Natural killer cell treated with Interleukin-12 subunit alpha and Interleukin-12 subunit beta and Interleukin-15 and Interleukin-18, amount 100 ng/mL, for 72 hours (primary cell): ENCODE measurements at places on chromosomes 6 and 20. TPM values are rescaled to one million over a fixed set of nuclear protein-coding genes. Genes with fewer than 3 reads are reported as not detected.
A peak's percentile ranks its signal among the peaks of the same experiment; 100 is the strongest.

Gene NRN1
- 2.0 TPM for total RNA-seq

Gene PHACTR1
- total RNA-seq = 0.14 TPM

Gene PGBD1
- 2.6 TPM for total RNA-seq

Gene TFAP2A
- total RNA-seq = 0.31 TPM

Gene SUMO4
- 23.2 TPM for total RNA-seq

GRCh38 chr6:130229645-130230044 lies 6.9 kb upstream of the SAMD3 start:
- H3K4me1 ChIP-seq = peaks cover 13% of the 10 kb centered on the region
- no peak overlapping the region for H3K27ac ChIP-seq
- peaks cover 5% of the 10 kb centered on the region for H3K36me3 ChIP-seq
- peak overlapping the region; percentile 51 for H3K4me3 ChIP-seq
- no peaks in the 10 kb centered on the region for H3K27me3 ChIP-seq

- H3K27me3 ChIP-seq = no peaks in the 10 kb centered on the region
- H3K27ac ChIP-seq = peak overlapping the region; percentile 10
- H3K36me3 ChIP-seq = no peaks in the 10 kb centered on the region
- DNase-seq = no peak
- H3K4me1 ChIP-seq = peaks cover 21% of the 10 kb centered on the region
Observed at GRCh38 chr6:34638834-34639736, 57.5 kb downstream of the ILRUN start.

DNA sequence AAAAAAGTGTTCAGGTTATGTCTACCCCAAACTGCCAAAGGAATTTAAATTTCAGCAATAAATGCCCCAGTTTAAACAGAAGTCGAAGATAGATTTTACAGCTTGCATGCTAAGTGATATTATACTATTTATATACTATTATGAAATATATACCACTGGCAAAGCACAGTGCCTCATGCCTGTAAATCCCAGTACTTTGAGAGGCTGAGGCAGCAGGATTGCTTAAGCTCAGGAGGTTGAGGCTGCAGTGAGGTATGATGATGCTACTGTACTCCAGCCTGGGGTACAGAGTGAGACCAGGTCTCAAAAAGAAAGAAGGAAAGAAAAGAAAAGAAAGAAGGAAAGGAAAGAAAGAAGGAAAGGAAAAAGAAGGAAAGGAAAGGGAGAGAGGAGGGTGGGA lies 102.1 kb downstream of the MTFR2 start:
- H3K27ac ChIP-seq = no peak overlapping the region
- no peaks in the 10 kb centered on the region for H3K36me3 ChIP-seq
- DNase-seq = no peak
- no peak overlapping the region for H3K4me3 ChIP-seq

DNA sequence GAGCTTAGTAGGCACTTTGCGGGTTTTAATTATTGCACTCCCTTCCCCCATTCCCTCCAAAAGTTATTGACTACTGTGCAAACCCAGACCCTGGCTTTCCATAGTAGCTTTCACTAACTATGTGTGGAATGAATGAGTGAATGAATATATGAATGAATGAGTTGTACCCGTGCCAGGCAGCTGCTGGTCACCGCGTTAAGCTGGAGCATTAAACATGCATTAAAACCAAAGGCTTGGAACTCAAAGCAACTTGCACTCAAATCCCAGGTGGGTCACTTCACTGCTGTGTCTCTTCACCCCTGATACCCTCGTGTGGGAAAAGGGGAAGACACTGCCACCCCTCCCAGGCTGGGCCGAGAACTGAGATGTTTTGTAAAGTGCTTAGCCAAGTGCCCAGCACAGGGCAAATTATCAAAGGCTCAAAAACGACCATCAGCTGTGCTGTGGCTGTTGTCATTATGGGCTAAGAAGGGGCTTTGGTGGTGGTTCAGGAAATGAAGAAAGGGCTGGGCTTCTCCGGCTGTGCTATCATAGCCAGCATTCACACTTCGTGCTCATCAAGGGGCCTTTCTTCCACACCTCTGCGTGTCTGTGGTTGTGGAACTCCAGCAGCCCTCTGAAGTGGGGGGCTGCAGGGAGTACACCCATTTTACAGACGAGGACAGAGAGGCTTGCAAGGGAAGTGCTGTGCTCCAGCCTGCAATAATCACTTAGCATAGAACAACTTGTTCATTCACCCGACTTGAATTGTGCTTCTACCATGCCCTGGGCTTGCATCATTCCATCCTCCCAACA lies 60.2 kb upstream of the STX16 start:
- peaks cover 3% of the 10 kb centered on the region for H3K4me1 ChIP-seq
- no peak overlapping the region for H3K27ac ChIP-seq
- no peak for DNase-seq
- H3K4me3 ChIP-seq = no peak overlapping the region
- H3K36me3 ChIP-seq = no peaks in the 10 kb centered on the region

DNA sequence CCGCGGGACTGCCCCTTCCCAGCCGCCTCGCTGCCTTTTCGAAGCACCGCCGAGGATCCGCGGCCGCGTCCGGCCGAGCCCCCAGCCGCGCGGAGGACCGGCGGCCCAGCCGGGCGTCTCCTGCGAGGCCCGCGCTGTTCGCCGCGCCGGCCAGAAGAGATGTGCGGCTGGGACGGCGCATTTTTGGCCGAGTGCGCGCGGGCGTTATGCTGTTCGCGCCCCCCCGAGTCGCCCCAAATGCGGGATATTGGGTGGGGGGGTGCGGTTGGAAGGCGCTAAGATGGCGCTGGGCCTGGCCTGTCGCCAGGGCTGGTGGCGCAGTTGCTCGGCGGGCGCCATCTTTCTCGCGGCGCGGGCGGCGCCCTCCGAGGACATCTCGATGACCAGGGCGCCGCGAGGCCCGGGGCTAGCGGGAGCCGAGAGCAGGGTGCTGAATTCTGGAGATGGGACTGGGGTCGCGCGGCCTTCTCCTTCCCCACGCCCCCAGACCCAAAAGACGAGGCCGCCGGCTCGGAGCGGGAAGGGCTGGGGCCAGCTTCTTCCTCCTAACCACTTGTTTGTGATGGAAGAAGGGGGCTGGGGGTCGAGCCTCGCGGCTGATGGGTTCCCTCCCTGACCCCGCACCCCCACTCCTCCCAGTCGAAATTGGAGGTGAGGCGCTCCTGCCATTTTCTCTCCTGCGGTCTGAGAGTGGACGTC lies 1.5 kb downstream of the BICRAL start:
- H3K27me3 ChIP-seq = no peaks in the 10 kb centered on the region
- H3K27ac ChIP-seq = no peak overlapping the region
- peak; percentile 65 for DNase-seq

GRCh38 chr6:99458319-99458718 lies 33.2 kb upstream of the PNISR start:
- DNase-seq = no peak
- H3K4me3 ChIP-seq = no peak overlapping the region
- no peak overlapping the region for H3K27ac ChIP-seq

GRCh38 chr20:21395051-21395665 lies 2.2 kb downstream of the NKX2-4 start:
- no peak overlapping the region for H3K27ac ChIP-seq
- H3K4me3 ChIP-seq = no peak overlapping the region
- peaks cover 19% of the 10 kb centered on the region for H3K4me1 ChIP-seq
- peaks cover 26% of the 10 kb centered on the region for H3K36me3 ChIP-seq

GRCh38 chr20:51511861-51512619 lies 30.5 kb downstream of the NFATC2 start:
- peak overlapping the region; percentile 50 for H3K4me3 ChIP-seq
- no peak for DNase-seq
- no peaks in the 10 kb centered on the region for H3K27me3 ChIP-seq
- H3K4me1 ChIP-seq = peaks cover 82% of the 10 kb centered on the region

DNA sequence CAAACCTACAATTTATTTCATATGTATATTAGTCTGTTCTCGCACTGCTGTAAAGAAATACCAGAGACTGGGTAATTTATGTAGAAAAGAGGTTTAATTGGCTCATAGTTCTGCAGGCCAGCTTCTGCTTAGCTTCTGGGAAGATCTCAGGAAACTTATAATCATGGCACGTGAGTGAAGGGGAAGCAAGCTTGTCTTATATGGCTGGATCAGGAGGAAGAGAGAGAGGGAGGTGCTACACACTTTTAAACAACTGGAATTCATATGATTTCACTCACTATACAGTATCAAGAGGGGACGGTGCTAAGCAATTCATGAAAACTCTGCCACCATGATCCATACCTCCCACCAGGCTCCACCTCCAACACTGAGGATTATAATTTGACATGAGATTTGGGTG lies 29.9 kb downstream of the PHACTR2 start:
- DNase-seq = no peak
- no peaks in the 10 kb centered on the region for H3K27me3 ChIP-seq
- H3K4me1 ChIP-seq = peaks cover 21% of the 10 kb centered on the region
- H3K27ac ChIP-seq = no peak overlapping the region
- no peak overlapping the region for H3K4me3 ChIP-seq

DNA sequence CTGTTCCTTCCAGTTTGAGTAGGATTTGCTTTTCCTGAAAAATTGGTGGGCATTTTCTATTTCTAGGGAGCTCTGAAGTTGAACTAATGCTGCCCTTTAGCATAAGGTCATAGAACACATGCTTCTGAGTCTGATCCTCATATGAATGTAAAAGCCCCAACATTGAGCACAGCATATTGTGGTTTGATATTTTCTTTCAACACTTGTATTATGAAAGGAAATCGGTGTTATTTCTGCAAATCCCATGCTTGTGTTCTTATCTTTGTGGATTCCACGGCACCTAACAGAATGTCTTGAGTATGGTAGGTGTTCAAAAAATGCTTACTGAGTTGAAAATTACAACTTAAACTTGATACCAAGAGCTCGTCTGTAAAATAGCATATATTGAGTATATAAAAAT lies 85.8 kb downstream of the TRMT11 start:
- H3K4me3 ChIP-seq = no peak overlapping the region
- no peaks in the 10 kb centered on the region for H3K36me3 ChIP-seq
- no peak overlapping the region for H3K27ac ChIP-seq
- no peaks in the 10 kb centered on the region for H3K4me1 ChIP-seq

DNA sequence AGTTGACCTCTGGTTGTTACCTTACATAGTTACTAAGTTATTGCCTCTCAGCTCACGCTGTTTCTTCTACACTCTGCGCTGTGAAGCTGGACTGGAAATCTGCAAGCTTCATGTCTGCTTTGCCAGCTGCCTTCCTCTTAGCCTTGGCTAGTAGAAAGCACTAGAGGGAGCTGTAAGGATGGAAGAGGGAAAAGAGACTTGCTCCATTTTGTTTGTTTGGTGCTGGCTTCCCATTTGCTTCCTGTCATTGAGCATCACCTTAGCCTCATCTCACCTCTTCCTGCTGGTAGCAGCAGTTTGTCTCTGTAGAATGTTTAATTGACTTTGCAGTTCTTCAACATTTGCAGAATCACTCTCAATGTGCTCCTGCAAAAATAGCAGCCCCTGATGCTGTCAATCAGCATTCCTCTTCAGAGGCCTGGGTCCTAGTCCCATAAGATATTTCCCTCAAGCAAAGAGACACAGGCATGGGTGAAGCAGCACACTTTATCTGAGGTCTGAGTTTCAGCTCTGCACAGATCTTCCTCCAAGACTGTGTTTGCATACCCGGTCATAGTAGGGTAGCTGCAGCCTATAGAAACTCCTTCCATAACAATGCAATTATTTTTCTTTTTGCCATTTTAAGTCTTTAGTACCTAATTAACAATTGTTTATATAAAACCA lies 302.2 kb upstream of the EPHA7 start:
- no peak for DNase-seq
- no peak overlapping the region for H3K4me3 ChIP-seq
- H3K27ac ChIP-seq = no peak overlapping the region
